ENCODE measurements at places on chromosomes 12 and 14. TPM values are rescaled to one million over a fixed set of nuclear protein-coding genes. Genes with fewer than 3 reads are reported as not detected.

The SYNDIG1L gene
- total RNA-seq = not detected

The STAC3 gene
- 0.20 TPM for total RNA-seq

The CLSTN3 gene
- 8.7 TPM for total RNA-seq

The CEBPE gene
- not detected for total RNA-seq

The PDZRN4 gene
- not detected for total RNA-seq

The GRIP1 gene
- not detected for total RNA-seq

The EPYC gene
- total RNA-seq = not detected

The AMN gene
- total RNA-seq = 0.12 TPM

The RHOJ gene
- total RNA-seq = 6.6 TPM

The ZCRB1 gene
- 40.9 TPM for total RNA-seq

The DPF3 gene
- total RNA-seq = 0.29 TPM

The FSCB gene
- total RNA-seq = not detected

The RBP5 gene
- not detected for total RNA-seq

The KCNH3 gene
- total RNA-seq = 0.12 TPM

The CS gene
- 74.3 TPM for total RNA-seq

The ASIC1 gene
- total RNA-seq = 20.7 TPM

The KRT71 gene
- not detected for total RNA-seq

The SSPN gene
- total RNA-seq = 7.2 TPM

The PLXNC1 gene
- total RNA-seq = 5.5 TPM

The ART4 gene
- 15.6 TPM for total RNA-seq

The OXA1L gene
- 96.3 TPM for total RNA-seq

The GLIPR1L1 gene
- not detected for total RNA-seq

The RTL1 gene
- total RNA-seq = not detected

The CIROP gene
- 0.83 TPM for total RNA-seq

The SCNN1A gene
- 7.8 TPM for total RNA-seq

The MYL2 gene
- not detected for total RNA-seq

The EIF5 gene
- 229 TPM for total RNA-seq

The CRIP1 gene
- total RNA-seq = 0.64 TPM

The C14orf132 gene
- total RNA-seq = 23.3 TPM

The PPP2R3C gene
- total RNA-seq = 23.7 TPM

The KLRC4 gene
- not detected for total RNA-seq

The GALNT8 gene
- not detected for total RNA-seq

The TXNDC16 gene
- 5.1 TPM for total RNA-seq

The PIWIL1 gene
- total RNA-seq = not detected

The DHRS2 gene
- total RNA-seq = not detected

The SLC41A2 gene
- total RNA-seq = 68.8 TPM

The PRH2 gene
- total RNA-seq = not detected

The FBLN5 gene
- total RNA-seq = 124 TPM

The LRRK2 gene
- 5.8 TPM for total RNA-seq

The FAM186B gene
- total RNA-seq = 0.06 TPM

The ENO2 gene
- total RNA-seq = 13.7 TPM

The KTN1 gene
- 90.0 TPM for total RNA-seq

The SYCP3 gene
- not detected for total RNA-seq

The MAP1LC3B2 gene
- total RNA-seq = 0.24 TPM

The SLC25A21 gene
- total RNA-seq = 0.44 TPM
